ENCODE measurements at places on chromosomes 2 and 18.
A peak's percentile ranks its signal among the peaks of the same experiment; 100 is the strongest.

DNA sequence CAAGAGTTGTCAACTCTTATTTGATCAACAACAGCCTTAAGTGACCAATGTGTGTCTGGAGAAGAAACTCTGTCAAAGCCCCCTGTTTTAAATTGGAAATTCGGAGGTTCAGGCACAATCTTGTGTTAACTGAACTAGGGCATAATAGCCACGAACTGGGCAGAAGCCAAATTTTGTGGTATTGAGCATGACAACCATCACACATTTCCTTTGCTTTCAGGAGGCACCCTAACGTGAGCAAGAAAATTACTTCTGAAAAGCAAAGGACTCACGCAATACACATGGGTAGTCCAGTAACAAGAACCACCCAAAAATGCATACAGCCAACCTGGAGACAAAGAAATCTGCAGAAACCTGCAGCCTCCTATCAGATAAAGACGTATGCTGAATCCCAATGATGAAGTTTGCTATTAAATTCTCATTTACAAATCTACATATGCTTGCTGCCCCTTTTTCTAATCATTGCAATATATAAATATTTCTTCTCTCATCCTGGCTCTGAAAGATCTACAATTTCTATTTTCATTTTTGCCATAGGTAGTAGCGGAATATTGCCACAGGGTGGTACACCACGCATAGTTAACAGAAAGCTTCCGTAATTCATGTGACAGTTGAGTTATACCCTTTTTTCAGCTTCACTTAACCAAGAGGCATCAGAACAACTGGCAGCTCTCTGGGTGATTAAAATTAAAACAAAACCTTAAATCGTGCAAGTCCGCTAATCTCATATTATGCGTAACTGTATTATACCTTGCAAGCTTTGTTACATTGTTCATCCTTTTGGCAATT is 495.8 kb downstream of the NRXN1 start:
- DNase-seq: no peak

DNA sequence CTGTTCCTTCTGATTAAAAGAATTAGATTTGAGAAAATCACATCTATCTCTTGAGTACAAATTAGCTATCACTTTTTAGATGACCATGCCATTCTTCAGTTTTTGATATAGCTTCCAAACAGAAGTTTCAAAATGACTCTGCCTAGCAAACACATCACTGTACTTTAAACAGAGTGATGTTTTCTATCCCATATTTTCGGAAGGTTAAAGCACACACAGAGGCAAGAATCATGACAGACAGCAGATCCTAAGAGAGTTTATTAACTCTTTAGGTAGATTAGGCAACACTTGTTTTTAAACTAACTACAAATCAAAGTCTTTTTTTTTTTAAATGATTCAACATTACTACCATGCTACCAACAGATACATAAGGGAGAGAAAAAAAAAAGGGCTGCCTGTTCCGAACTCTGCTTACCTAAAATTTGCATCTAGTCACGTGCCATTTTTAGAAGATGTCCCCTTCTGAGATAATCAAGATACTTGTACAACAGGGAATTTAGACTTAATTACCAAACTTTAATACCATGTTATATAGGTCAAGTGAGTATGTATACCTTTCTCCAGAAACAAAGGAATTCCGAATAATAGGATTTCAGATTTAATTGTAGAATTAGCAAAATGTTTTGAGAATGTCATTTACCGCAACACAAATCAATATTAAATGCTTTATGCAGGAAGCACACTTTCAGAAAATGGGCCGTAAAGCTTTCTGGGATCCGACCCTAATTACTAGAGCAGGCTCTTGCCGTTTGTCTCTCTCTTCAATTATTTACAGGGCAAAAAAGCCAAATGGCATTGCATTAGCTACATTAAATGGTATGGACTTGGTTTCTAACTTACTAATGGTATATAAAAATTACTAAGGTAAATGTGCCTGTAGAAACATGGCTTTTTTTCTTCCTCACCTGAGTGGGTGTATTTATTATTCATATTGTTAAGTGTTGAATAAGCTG is 2.6 kb downstream of the RBMS1 start:
- DNase-seq: no peak

GRCh38 chr2:221555494-221555846 is 16.6 kb downstream of the EPHA4 start:
- no peak for DNase-seq

DNA sequence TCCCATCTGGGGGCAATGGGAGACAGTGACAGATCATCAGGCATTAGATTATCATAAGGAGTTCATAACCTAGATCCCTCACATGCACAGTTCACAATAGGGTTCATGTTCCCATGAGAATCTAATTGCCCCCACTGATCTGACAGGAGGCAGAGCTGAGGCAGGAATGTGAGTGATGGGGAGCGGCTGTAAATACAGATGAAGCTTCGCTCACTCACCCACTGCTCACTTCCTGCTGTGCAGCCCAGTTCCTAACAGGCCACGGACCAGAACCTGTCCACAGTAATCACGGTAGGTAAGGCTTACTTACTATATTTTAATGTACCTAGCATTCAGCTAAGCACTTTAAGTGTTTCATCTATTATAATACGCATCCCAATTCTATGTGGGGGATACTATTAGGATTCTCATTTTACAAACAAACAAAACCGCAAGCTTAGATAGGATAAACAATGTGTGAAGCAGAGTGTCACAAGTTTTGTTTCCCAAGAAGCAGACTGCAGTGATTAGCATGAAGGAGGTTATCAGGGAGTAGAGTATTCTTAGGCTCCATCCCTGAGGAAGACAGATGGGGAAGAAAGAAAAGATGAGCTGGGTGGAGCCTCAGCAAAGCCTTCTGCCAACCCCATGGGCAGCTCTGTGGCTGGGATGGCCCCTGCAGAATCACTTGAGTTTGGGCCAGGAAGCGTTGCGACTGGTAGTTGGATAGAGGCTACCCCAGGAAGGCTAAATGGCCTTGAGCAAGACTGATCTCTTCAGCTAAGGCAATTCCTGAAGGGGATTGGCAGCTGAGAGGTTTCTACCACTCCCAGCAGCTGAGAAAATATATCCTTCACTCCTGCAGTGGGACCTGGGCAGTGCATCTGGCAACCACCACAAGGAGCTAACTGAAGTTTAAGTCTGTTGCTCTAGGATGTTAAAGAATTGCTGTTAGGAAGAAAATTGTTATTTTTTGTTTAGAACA is 133.1 kb downstream of the MREG start:
- no peak for DNase-seq

GRCh38 chr2:16221461-16222010 is 281.2 kb downstream of the MYCN start:
- no peak for DNase-seq

- DNase-seq: no peak
Measured at GRCh38 chr2:37506407-37507050, 162.1 kb downstream of the QPCT start.

DNA sequence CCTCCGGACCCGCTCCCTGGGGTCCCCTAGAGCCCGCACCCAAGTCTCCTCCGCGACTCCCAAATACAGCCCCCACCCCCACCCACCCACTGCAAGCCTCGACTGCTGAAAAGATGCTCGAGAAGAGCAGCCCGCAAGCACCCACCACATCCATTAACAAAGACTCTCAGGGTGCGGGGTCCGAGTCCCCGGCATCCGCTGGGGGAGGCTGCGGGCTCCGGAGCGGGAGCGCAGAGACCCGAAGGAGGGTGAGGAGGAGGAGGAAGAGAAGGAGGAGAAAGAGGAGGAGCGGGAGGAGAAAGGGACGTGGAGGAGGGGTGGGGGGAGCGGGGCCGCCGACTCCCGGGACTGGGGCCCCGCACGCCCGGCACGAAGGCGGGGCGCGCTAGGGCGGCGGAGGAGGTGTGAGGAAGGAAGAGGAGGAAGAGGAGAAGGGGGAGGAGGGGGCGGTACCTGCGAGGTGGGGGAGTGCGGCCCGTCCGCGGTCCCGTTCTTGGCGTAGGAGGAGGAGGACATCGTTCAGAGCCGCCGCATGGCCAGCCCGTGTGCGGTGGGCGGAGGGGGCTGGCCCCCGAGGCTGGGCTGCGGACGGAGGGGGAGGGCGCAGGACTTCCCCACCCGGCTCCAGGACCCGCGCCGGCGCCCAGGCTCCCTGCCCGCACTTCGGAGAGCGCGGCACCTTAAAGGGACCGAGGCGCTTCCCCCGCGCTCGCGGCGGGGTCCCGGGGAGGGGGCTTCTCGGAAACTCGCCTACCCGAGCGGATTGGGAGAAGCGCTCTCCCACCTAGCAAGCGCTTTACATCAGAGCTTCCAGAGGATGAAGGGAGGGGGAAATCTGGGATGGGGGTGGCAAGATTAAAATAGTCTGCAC is at the start of gene CACNB4:
TSS of gene CACNB4 (minus strand) at position 549 of the 871 bp plus-strand sequence.
- DNase-seq: peak; percentile 39

- peak; percentile 68 for DNase-seq
Measured at GRCh38 chr18:51110073-51110797, 80.2 kb downstream of the SMAD4 start.

- no peak for DNase-seq
Measured at GRCh38 chr18:32442575-32442974, 28.1 kb downstream of the GAREM1 start.

Measured in B cell (primary cell).